Fibroblast of skin of scalp (primary cell): ENCODE measurements at places on chromosomes 2 and 18.
A peak's percentile ranks its signal among the peaks of the same experiment; 100 is the strongest.

GRCh38 chr2:150207979-150208378 lies 279.5 kb downstream of the RND3 start:
- DNase-seq = no peak

- DNase-seq = no peak
Observed at GRCh38 chr2:239167011-239167673, 233.7 kb downstream of the HDAC4 start.

GRCh38 chr2:70124983-70125480 lies 37.8 kb downstream of the PCBP1 start:
- peak; percentile 58 for DNase-seq

GRCh38 chr2:70943205-70943871 lies 7.6 kb downstream of the ATP6V1B1 start:
- DNase-seq = no peak

GRCh38 chr18:50879302-50880118 lies 592 bp downstream of the ME2 start:
- DNase-seq = peak; percentile 39

GRCh38 chr2:43284967-43285366 lies 58.6 kb upstream of the ZFP36L2 start:
- DNase-seq = no peak

DNA sequence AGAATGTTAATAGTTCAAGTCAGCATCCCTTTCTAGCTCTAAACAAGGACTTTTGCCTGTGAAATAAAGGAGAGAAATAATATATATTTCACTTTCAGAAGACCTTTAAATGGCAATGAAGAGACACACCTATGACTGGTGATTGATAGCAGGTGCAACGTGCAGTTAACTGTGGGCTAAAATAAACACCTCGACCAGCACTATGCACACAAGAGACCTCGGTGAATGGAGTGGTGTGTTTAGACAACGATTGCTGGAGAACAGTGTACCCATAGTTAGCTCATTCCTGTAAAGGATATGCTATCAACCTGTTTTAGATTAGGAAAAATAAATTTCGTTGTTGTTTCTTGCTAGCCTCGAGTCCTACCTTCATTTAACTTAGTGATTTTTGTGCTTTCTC lies 143.4 kb downstream of the NR4A2 start:
- no peak for DNase-seq

GRCh38 chr2:175734686-175735085 lies 267.4 kb downstream of the LNPK start:
- no peak for DNase-seq

GRCh38 chr2:36423172-36423571 lies 67.6 kb downstream of the CRIM1 start:
- no peak for DNase-seq

- no peak for DNase-seq
Observed at GRCh38 chr2:174327021-174327840, 7.5 kb upstream of the SP9 start.

DNA sequence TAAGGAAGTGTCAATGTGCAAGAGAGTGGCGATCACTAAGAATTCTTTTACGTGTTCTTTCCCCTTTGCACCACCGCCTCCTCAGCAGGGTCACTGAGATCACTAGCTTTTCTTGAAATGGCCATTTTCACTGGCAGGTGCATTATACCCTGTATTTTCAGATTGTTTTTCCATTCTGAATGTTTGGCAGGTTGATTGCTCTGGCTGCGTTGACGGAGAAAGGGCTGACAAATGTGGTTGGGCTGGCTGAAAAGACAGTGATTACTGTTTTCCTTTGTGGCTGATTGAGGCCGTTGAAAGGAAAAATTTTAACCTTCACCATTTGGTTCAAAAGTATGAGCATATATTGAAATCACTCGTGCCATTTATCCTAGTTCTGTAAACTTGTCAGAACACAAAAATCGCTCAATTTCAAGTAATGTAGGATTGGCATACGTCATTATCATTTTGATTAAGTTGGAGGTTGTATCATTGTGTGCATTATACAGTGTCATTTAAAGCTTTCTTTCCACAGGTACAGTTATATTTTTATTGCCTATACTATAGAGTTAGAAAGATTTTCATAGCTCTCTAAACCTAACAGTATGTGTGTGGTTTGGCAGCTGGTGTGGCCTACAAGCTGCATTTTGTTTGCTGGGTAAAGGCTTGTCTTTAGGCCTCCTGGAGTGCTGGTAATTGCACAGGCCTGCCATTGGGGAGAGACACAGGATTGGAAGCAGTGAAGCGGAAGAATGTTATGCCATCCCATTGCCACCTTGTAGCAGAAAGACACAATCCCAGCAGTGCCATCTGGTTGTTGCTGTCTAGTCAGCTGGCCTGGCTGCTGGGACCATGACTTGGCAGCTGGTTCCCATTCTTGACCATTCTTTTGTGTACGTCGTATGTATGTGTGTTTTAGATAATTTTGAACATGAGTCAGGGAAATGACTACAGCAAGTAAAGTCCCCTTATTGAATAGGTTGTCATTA lies 36.7 kb downstream of the DYNC1I2 start:
- DNase-seq = peak; percentile 46

GRCh38 chr2:23429036-23429435 lies 44.1 kb downstream of the KLHL29 start:
- no peak for DNase-seq

GRCh38 chr18:42185486-42185885 lies 230.5 kb downstream of the PIK3C3 start:
- DNase-seq = no peak

DNA sequence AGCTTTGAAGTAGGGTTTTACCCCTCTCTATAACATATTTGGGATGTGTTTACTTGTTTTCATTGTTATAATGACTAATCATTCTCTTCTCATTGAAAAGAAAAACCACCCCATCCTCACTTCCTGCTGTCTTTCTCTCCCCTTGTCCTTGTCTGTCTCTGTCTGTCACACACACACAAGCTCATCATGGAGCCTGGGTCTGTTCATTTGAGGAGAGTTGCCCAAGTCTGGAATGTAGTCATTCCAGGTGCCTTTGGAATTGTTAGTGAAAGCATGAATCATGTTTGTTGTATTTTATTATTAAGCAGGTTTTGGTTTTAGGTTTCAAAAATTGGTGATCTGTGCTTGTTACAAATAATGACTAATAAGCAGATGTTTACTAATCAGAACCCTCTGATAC lies 133.5 kb upstream of the IL1R2 start:
- DNase-seq = no peak

GRCh38 chr2:169476459-169476858 lies 2.8 kb upstream of the BBS5 start:
- no peak for DNase-seq

DNA sequence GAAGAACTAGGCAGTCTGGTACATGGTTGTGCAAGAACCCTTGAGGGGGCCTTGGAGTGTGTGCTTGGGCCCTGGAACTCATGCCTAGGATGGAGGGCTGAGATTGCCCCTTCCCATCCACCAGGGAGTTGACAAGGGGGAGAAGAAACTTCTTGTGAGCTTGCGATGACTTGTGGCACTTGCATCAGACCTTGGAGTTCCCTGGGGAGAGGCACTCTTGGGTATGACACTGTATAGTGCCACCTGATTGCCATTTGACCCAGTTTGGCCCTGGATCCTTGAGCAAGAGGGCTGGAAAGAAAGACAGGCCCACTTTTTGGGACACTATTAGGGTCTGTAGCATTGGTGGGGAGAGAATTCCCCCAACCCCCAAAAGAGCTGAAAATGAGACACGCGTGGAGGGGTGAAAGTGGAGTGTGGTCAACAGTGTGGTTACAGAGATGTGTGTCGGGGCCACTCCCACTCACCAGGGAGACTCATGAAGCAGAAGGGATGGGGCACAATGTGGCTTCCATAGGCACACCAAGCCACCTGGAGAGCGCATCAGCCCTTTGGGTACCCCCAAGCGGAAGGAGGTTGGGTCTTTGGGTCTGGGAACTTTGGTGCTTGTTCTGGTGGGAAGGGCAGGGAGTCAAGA lies 101.3 kb downstream of the MSH2 start:
- DNase-seq = no peak

- DNase-seq = no peak
Observed at GRCh38 chr2:30421026-30421603, 25.9 kb upstream of the LCLAT1 start.

- peak; percentile 70 for DNase-seq
Observed at GRCh38 chr2:215619022-215619958, 183.4 kb upstream of the FN1 start.

DNA sequence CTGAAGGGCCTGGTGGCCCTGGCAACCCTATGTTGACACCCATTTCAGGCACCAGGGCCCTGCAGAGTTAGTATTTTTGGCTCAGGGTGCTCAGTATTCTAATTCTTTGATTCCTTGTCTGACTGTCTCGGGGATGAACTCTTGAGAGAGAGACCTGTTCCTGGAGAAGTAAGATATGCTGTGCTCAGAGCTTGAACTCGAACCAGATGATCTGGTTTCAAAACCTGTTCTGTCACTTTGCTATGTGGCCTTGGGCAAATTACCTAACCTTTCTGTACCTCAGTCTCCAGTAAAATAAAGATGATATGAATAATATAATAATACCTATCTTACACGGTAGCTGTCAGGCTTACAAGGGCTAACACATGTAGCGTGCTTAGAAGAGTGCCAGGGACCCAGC lies 294.2 kb downstream of the DYSF start:
- DNase-seq = no peak

- DNase-seq = no peak
Observed at GRCh38 chr2:232231554-232231953, 147.0 kb upstream of the ALPP start.

GRCh38 chr2:230903231-230904150 lies 21.6 kb downstream of the GPR55 start:
- no peak for DNase-seq

GRCh38 chr2:144455987-144456386 lies 63.9 kb downstream of the ZEB2 start:
- no peak for DNase-seq

DNA sequence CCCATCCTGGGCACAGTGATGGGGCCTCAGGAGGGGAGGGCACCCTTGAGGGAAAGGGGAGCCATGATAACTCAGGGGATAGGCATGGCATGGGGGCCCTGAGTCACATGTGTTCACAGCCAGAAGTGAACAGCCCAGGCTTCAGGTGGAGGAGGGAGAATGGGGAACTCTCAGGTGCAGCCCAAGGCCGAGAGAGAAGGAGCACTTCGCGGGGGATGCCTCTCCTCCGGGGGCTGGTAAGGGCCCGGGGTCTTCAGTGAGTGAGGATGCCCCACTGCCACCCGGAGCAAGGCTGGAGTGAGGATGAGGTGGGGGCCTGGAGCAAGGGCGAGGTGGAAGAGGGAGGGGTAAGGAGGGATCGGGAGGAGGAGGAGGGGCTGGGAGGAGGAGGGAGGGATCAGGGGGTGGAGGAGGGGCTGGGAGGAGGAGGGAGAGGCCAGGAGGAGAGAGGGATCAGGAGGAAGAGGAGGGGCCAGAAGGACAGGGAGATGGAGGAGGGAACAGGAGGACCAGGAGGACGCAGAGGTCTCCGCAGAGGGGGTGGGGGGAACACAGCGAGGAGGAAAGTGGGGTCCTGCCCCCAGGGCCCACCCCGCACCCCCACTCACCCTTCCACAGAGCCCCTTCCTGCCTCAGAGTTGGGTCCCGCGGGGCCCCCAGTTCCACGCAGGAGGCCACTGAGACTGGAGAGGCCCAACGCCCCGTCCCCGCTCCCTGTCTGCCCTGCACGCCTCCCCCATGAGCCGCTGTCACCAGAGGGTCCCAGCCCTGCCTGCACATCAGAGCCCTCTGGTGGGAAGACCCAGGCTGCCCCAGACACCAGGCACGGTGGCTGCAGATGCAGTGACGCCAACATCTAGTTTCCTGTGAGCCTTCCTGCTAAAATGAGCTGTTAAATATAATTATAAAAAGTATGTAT lies 42.8 kb downstream of the RAMP1 start:
- no peak for DNase-seq

GRCh38 chr2:68030529-68030928 lies 32.3 kb downstream of the C1D start:
- DNase-seq = no peak

DNA sequence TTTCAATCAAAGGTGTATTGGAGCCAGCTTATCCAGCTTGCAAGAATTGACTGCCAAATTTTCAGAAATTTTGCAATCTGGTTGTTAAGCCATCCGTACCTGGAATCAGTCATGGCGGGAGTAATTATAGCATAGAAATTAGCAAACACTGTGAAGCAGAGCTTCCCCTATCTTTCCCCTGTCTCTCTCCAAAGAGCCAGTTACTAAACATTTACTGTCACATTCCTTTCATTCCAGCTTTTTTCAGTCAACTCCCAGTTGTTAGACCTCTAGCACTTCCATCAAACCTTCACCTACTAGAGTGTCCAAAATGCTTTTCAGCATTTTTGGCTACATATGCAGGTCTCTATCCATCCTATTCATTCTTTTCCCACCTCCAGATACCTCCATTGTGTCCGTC lies 137.4 kb downstream of the MC4R start:
- no peak for DNase-seq
